ENCODE measurements at places on chromosomes 5 and 9. TPM values are rescaled to one million over a fixed set of nuclear protein-coding genes. Genes with fewer than 3 reads are reported as not detected.

DNA sequence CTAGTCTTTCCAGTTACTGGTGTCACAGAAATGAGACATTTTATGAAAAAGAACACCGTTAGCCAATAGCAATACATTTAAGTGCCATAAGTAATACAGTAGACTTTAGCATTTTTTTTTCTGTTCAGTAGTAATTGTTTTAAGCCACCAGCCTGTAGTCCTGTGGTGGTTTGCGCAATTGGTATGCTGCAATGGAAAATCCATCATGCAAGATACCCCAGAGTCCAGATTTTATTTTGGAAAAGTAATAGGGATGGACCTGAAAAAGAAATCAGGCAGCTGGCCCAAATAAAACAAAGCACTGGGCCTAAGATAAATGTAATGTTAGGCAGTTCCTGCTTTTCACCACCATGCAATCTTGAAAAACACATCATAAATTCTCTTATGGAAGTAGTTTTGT lies 94.6 kb upstream of the RASGRF2 start:
- no peak for DNase-seq

DNA sequence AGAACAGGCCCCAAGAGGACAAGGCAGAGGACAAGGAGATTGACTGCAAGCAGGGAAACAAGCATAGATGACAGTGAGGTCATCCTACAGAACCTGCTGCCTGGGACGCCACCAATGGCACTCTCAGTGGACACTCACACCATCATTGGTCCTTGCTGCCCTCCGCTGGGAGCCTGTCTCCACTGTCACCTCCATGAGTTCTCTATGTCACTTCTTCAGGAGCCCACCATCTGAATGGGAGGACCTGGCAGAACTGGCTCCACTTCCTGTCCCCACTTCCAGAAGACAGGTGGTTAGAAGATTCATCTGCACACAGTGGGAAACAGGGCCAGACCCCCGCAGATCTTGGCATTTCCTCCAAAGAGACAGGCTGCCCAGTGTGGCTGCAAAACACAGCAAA lies 188.9 kb downstream of the HSD17B3 start:
- DNase-seq: no peak

- DNase-seq: no peak
Observed at GRCh38 chr9:116888066-116888465, 201.0 kb downstream of the TRIM32 start.

- DNase-seq: no peak
Observed at GRCh38 chr5:79875230-79875629, 115.8 kb downstream of the MTX3 start.

DNA sequence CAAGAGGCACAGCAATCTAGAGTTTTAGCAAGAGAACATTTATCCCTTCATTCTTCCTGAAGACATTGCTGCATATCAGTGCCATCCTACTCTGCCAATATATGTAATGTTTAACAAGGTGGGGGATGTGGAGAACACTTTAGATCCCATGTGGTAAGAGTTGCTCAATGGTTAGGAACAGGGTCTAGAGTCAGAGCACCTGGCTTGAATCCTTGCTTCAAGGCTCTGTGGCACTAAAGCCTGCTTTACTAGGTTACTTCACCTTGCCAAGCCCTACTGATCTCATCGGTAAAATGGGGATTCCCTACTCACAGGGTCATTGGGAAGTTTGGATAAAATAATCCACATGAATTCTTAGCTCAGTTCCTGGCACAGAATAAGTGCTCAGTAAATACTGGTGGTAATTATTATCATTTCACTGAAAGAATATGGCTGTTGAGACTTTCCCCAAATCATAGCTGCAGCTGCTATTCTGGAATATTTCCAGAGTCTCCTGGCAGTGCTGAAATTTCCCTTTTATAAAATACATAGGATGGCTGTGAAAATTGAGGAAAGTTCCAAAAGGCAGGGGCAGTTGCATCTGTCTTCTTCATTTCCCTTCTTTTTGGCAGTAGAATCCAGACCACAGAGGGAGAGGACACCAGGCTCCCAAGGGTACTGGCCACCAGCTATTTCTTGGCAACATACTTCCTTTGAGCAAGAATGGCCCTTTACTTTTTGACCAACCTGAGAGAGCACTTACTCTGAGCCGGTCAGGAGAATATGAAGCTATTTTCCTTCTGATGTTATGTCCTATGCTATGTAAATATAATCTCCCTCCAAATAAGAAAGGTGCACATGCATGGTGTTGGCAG lies 142.8 kb downstream of the PALM2AKAP2 start:
- DNase-seq: no peak

DNA sequence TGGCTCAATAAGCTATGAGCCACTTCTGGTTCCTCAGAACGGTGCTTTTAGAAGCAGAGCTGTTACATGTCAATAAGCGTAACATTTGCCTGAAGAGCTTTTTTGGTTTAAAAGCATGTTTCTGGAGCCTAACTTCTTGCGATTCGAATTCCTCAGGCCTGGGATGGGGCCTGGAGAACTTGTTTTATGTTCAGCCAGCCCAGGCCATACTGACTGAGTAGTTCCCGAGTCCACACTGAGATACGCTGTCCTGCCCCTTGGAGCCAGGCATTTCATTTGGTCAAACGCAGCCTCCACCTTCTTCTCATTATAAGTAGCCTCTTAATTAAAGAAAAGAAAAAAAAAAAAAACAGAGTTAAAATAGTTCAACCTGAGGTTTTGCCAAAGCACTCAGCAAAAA lies 260.6 kb upstream of the ANKRD55 start:
- no peak for DNase-seq

DNA sequence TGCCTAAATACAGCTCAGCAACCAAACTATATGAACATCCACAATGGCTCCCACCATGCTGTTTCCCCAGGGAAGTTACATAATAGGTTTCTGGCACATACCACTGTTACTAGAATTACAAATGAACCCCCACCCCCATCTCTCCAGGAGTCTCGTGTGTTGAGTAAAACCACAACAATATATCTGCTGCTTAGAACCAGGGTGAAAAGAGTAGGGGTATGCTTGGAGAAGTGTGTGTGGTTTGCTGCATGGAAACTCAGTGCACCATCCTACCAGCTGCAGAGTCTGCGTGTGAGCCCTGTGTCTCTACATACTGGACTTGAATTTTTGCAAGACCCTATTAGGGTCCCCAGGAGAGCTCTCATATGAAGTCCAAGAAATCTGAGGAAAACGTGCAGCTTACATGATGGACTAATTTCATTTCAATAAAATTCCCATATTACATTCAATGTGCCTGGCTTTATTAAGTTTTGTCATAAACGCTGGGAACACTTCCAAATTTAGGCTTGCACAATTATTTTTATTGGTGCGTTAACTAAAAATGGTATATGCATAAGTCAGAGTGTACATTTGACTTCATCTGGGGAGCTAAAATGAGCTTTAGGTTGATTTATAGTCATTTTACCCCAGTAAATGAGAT lies 104.5 kb upstream of the NFIB start:
- no peak for DNase-seq

DNA sequence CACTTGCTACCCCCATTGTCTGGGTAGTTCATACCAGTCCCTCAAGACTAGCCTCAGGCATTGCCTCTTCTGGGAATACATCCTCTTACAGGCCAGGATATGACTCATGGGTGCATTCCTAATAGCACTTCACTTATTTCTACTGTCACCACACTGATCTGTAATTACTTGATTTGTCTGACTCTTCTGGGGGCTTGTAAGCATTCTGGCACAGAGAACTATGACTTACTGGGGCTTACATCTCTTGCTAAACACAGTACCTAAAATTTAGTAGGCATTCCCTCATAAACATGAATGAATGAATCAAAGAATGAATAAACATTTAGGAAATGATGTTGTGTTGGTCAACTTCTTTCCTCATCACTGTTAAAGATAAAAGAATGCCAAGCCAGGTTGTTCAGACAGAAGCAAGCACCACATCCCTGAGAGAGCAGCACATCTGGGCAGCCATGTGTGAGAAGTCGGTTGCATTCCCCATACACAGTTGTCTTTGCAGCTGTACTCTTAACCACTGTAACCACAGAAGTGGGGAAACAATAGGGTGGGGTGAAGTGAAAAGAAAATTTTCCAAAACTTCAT lies 27.6 kb downstream of the IL7R start:
- no peak for DNase-seq

DNA sequence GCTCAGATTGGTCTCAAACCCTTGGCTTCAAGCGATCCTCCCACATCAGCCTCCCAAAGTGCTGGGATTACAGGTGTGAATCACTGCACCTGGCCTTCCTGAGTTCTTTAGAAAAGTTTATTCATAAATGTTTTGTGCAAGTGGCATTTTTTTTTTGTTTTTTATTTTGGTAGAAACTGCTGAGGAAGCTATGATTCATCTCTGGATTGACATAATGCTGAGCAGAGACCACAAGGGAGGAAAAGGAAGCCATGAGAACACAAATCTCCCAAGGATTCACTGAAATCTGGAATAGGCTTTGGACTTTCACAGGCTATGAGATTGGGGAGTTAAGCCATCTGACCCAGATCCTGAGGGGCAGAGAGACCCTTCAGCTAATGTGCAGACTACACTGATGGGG lies 3.4 kb upstream of the SLC46A2 start:
- DNase-seq: no peak

GRCh38 chr5:83370957-83371356 lies 100.6 kb upstream of the VCAN start:
- DNase-seq: no peak

- DNase-seq: no peak
Observed at GRCh38 chr5:147921136-147921535, 14.8 kb upstream of the C5orf46 start.

- no peak for DNase-seq
Observed at GRCh38 chr9:79301085-79301484, 270.7 kb upstream of the TLE4 start.

- no peak for DNase-seq
Observed at GRCh38 chr5:179393078-179393477, 47.8 kb upstream of the ADAMTS2 start.

DNA sequence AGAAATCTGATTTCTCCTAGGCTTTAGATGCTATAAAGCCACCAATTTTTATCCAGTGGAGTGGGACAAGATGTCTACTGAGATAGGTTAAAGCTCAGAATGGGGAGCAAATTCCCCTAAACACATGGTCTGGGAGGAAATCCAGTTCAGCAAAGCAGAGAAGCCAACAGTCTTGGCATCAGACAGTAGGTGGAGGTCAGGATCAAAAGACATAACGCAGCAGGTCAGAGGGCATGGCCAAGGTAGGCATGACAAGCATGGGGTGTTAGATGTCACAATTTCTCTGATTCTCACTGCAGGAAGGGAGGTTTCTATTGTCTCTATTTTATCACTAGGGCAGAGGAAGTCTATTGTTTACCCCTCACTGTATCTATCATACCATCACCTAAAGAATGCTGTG lies 288.2 kb downstream of the ACTL7B start:
- no peak for DNase-seq

GRCh38 chr9:114371973-114372917 lies 15.5 kb downstream of the AKNA start:
- no peak for DNase-seq

DNA sequence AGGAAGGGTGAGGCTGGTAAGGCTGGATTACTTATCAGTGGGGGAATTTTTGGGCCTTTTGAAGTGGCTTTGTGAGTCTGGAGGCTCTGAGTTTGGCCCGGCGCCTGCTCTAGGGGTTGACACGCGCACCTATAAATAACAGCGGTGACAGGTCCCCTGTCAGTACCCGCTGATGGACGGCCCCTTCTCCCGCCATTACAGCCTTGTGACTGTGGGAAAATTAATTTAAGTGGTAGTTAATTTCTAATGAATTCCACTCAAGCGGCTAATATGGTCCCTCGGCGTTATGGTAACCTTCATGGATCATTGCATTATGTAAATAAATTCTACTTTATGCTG lies 16.5 kb downstream of the MRPL36 start:
- no peak for DNase-seq

DNA sequence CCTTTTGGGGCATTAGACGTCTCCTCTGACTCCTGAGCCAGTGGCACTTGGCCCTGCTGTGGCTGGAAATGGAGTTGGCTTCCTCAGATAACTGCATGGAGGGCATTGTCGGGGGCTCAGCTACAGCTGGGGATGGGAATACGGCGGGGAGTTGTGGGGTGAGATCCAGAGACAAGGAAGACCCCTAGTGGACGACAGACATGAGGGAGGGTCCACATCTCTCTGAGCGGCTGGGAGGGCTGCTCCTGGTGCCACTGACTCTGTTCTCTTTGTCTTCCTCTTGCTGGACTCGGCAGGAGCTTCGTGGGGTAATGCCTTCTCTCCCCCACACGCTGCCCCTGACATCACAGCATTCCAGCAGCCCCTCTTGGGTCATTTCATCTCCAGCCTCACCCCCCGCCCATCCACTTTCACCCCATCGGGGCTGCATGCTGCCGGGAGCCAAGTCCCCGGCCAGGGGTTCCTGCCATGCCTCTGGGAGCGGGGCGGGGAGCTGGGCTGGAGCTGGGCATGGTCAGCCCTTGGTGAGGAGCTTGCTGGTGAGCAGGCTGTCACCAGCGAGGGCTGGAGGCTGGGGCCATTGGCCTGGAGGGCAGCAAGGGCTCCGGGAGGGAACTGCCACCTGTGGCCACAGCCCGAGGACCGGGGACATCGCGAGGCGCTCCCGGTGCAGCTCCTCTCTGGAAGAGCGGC lies 172.3 kb downstream of the CACNA1B start:
- DNase-seq: no peak

GRCh38 chr5:5430136-5430535 lies 7.7 kb downstream of the ICE1 start:
- no peak for DNase-seq

- DNase-seq: no peak
Observed at GRCh38 chr9:72497447-72498046, 23.9 kb upstream of the TMC1 start.

- peak; percentile 36 for DNase-seq
Observed at GRCh38 chr5:141914199-141914743, 9.4 kb upstream of the DELE1 start.

DNA sequence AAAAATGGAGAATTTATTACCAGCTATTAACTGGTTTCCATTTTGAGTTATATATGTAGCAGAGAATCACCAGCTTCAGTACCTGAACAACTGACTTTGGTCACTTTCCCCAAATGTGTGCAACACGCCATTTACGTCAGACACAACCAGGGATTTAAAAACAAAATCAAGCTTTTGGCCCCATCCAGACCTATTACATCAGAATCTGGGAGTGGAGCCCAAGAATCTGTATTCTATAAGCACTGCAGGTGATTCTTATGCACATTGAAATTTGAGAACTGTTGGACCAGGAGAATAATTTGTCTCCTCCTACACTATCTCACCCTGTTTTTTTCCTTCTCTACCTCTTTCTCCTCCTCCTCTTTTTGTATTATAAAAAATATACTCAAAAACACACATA lies 295.9 kb downstream of the PRELID2 start:
- no peak for DNase-seq

- no peak for DNase-seq
Observed at GRCh38 chr5:4905674-4906520, 234.2 kb upstream of the ADAMTS16 start.

GRCh38 chr5:62575489-62575888 lies 3.1 kb upstream of the LRRC70 start:
- DNase-seq: no peak

Gene HSPA5
- polyA plus RNA-seq: 429 TPM

Gene ABCA1
- polyA plus RNA-seq: 9.6 TPM

Gene FBP2
- not detected for polyA plus RNA-seq

Gene STPG3
- 2.6 TPM for polyA plus RNA-seq

Gene FOXD4L6
- polyA plus RNA-seq: not detected

Gene MYORG
- polyA plus RNA-seq: 8.4 TPM

Gene SPINK7
- polyA plus RNA-seq: not detected

Gene SPINK13
- 0.30 TPM for polyA plus RNA-seq

Gene MRPL50
- 23.2 TPM for polyA plus RNA-seq

Gene SYK
- 32.4 TPM for polyA plus RNA-seq

Gene AP3S1
- polyA plus RNA-seq: 112 TPM

Gene CCNI2
- 3.7 TPM for polyA plus RNA-seq

Gene PCDHA5
- 0.06 TPM for polyA plus RNA-seq

Measured in renal cortex interstitium (tissue), 15 donors.